ENCODE measurements at places on chromosomes 12 and 14.

- DNase-seq: no peak
Observed at GRCh38 chr12:123142921-123143735, 7.8 kb downstream of the PITPNM2 start.

DNA sequence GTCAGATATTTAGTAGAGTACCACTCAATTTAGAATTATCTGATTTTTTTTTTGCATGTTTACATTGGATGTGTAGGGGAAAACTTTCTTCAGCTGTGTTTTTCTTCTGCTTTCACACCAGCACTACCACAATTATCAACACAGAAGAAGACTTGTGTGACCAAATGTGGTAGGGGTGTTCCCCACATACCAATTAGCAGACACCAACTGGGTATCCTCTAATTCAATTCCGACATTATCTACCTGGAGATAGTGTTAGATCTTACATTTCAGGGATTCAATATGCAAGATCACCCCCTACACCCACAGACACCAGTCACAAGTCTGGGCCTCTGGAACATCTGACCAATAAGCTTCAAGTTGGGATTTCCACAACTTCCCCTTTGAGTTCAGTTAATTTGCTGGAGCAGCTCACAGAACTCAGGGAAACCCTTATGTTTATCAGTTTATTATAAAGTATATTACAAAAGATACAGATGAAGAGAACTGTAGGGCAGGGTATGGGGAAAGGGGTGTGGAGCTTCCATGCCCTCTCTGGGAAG, 4.1 kb upstream of the KLRG1 start:
- no peak for DNase-seq

DNA sequence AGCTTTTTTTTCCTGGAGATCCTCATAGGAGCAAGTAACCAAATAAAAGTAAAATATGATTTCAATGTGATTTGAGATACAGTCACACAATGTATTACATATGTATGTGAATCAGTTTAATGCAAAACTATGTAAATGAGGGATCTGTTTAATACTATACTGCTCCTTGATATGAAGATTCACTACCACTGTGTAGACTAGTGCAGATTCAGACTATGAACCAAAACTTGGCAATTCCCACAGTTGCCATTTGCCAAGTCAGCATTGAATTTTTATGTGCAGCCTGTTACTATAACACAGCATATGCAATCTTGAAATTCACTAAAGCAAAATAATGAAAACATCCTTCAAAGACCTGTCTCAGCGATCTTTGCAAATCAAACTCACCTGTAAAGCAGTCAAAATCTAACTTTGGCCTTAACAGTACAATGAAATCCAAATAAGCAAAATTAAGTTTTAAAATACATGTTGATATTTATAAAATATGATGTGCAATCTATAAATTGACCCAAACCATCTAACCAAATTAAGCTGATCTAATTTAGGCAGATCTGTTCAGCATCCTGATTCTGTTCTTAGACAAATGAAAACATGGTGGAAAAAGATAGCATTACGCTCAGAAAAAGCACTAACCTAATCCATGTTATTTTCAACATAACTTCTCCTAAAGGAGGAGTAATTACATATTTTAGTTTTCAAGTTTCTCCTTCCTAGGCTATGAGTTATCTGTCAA, 25.5 kb upstream of the LMNTD1 start:
- DNase-seq: no peak

DNA sequence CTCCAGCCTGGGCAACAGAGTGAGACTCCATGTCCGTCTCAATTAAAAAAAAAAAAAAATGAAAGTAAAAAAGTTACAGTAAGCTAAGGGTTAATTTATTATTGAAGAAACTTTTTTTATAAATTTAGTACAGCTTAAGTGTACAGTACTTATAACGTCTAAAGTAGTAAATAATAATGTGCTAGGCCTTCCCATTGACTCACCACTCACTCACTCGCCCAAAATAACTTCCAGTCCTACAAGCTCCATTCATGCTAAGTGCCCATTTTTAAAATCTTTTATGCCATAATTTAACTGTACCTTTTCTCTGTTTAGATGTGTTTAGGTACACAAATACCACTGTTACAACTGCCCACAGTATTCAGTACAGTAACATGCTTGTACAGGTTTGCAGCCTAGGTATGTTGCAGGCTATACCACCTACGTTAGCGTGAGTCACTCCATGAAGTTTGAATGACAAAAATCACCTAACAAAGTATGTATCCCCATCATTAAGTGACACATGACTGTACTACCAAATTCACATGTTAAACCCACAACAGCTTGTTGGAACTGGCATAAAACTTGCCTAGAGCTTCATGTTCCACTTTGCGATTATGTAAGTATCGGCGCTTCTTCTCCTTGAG, 10.7 kb downstream of the KANSL2 start:
- DNase-seq: no peak

- no peak for DNase-seq
Observed at GRCh38 chr12:14905269-14906004, 19.8 kb upstream of the MGP start.

DNA sequence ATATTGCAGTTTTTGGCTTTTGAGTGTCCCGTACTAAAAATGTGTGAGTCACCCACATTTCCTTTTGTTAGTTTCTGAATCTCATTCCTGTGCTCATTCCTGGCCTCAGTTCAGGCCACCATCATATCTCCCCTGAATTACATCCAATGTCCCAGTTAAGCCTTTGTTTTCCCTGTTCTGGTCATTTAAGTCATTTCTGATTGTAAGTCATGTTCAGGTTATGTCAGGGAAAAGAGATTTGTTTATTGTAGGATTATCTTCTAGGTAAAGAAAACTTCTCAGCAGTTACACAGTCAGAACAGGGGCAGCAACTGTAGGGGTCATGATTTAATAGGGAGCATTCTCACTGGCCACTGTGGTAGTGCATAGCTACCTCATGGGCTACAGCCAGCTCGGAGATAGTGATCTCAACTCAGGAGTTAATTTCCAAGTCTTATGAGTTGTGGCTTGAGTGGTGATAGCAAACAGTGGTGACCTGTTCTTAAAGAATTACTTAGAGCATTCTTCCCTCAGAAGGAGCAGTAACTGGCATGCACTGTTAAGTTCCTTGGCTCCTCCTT, 6.7 kb downstream of the DDX47 start:
- DNase-seq: no peak
